Camera-type eye (tissue), 1 donor: ENCODE measurements at places on chromosomes 4 and X. TPM values are rescaled to one million over a fixed set of nuclear protein-coding genes. Genes with fewer than 3 reads are reported as not detected.

Gene PAGE1
- total RNA-seq: not detected

Gene GASK1B
- total RNA-seq: 46.1 TPM

Gene ATP2B3
- 3.7 TPM for total RNA-seq

Gene P2RY10
- 0.22 TPM for total RNA-seq
